Small intestine (tissue), 16 donors: ENCODE measurements at places on chromosomes 16 and 17.

GRCh38 chr17:13086142-13086769 lies 68.4 kb upstream of the ELAC2 start:
- no peak for DNase-seq

- DNase-seq = no peak
Observed at GRCh38 chr16:11200592-11200991, 55.4 kb downstream of the SOCS1 start.

- no peak for DNase-seq
Observed at GRCh38 chr17:42270170-42270535, 6.0 kb downstream of the STAT5B start.

GRCh38 chr17:80065478-80066170 lies 29.2 kb downstream of the CCDC40 start:
- no peak for DNase-seq

DNA sequence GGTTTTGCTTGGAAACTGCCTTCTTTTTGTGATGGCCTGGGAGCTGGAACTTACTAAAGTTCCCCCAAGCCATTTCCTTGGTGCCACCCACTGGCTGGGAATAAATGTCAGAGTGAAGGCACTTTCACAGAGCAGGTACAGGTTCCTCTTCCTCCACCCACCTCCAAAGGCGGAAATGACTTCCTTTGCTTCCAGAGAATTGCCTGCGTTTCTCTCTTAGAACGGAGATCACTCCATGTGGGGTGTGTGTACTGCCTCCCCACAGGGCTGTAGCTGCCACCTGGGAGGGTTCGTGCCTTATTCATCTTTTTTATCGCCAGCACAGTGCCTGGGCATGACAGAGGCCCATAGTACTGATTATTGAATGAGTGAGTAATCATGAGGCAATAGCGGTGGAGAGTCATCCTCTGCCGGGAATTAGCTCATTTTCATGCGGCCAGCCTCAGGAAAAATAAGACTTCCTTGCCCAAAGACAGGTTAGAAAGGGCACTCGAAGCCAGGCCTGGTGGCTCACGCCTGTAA lies 32.2 kb upstream of the HAS3 start:
- peak; percentile 46 for DNase-seq
